ENCODE measurements at places on chromosomes 13 and 19.
A peak's percentile ranks its signal among the peaks of the same experiment; 100 is the strongest.

- DNase-seq, result no peak
- H3K4me1 ChIP-seq, result no peaks in the 10 kb centered on the region
- H3K36me3 ChIP-seq, result no peaks in the 10 kb centered on the region
Measured at GRCh38 chr13:76397413-76397812, 488.8 kb downstream of the KCTD12 start.

GRCh38 chr19:48510421-48511268, 990 bp downstream of the LMTK3 start:
- no peak overlapping the region for H3K4me3 ChIP-seq
- DNase-seq, result peak; percentile 70
- H3K4me1 ChIP-seq, result no peaks in the 10 kb centered on the region

GRCh38 chr13:37544995-37545394, 53.6 kb downstream of the POSTN start:
- DNase-seq, result no peak
- H3K27me3 ChIP-seq, result no peaks in the 10 kb centered on the region
- no peaks in the 10 kb centered on the region for H3K36me3 ChIP-seq
- no peak overlapping the region for H3K4me3 ChIP-seq
- H3K4me1 ChIP-seq, result no peaks in the 10 kb centered on the region

DNA sequence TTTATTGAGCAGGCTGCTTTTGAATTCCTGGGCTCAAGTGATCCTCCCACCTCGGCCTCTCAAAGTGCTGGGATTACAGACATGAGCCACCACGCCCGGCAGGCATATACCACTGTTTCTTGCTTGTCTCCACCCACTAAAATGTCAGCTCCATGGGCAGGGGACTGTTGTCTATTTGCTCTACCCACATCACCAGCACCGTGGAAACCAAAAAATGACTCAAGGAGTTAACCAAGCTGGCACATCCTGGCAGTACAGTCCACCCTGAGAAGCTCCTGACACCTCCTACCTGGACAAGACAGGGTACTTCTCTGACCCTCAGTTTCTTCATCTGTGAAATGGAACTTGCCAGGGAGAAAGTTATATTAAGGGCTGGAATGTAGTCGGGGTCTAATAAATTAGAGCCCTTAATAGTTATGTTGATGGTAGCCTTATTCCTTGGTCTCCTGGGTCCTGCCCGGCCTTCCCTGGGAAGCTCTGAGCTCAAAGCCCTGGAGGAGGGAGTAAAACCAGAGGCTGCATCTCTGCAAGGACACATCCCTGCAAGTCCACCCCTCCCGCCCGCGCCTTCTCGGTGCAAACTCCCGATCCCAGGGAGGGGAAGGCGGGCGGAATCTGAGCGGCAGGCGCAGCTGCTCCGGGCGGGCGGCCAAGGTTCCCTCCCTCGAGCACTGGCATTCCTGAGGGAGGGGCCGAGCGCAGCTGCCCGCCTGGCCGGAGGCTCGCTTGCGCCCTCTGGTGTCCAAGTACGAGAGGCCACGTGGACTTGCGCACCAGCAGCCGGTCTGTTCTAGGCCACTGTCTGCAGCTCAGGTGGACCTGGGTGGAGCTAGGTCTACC, 14.1 kb downstream of the RDH8 start:
- H3K4me3 ChIP-seq, result no peak overlapping the region
- DNase-seq, result peak; percentile 99
- H3K27me3 ChIP-seq, result no peaks in the 10 kb centered on the region
- H3K27ac ChIP-seq, result no peak overlapping the region
- H3K4me1 ChIP-seq, result no peaks in the 10 kb centered on the region
- H3K36me3 ChIP-seq, result no peaks in the 10 kb centered on the region
